ENCODE measurements at places on chromosomes 12 and 14.

DNA sequence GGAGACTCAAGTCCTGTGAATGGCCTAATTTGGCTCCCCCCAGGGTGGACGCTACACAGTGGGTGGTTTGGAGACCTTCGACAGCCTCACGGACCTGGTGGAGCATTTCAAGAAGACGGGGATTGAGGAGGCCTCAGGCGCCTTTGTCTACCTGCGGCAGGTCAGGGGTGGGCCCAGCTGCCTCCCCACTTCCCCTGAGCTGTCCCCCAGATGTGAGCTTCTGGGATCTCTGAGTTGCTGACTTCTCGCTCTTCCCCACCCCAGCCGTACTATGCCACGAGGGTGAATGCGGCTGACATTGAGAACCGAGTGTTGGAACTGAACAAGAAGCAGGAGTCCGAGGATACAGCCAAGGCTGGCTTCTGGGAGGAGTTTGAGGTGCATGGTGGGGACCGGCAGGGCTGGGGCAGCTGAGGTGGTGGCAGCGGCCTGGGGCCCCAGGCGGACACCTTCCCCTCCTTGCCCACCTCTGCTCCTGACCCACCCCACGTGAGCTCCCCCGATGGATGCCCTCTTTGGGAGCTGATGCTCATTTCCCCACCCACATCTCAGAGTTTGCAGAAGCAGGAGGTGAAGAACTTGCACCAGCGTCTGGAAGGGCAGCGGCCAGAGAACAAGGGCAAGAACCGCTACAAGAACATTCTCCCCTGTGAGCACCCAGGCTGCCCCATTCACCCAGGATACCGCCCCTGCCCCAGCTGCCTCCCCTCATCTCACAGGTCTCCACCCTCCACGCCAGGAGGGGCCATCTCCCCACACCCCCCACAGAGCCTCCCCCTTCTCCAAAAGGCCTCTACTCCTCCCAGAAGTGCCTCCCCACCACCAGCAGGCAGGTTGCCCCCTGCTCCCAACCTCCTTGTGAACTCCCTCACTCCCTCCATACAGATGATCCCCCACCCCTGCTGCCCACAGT lies 4.2 kb downstream of the PTPN6 start:
- DNase-seq: no peak

- no peak for DNase-seq
Observed at GRCh38 chr14:69982886-69983285, 103.7 kb downstream of the SMOC1 start.

- DNase-seq: no peak
Observed at GRCh38 chr12:26712892-26713291, 120.1 kb downstream of the ITPR2 start.

GRCh38 chr12:42982828-42983227 lies 393.3 kb upstream of the PRICKLE1 start:
- no peak for DNase-seq

DNA sequence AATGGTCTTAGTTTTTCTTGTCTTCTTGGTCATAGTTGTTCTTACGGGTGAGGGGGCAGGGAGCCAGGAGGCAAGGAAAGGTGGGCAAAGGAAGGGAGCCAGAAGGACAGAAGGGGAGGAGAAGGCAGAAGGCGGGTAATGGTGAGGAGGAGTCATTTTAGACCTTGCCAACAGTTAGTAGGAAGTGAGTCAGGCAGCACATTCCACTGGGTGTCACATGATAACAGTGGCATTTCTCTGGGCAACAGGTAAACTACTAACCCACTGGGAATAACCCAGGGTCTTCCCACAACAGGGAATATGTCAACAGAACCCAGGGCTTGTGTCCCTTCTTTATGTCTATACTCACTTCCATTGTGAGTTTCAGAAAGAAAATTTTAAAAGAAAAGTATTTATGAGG lies 127.6 kb downstream of the SLC8A3 start:
- peak; percentile 75 for DNase-seq

DNA sequence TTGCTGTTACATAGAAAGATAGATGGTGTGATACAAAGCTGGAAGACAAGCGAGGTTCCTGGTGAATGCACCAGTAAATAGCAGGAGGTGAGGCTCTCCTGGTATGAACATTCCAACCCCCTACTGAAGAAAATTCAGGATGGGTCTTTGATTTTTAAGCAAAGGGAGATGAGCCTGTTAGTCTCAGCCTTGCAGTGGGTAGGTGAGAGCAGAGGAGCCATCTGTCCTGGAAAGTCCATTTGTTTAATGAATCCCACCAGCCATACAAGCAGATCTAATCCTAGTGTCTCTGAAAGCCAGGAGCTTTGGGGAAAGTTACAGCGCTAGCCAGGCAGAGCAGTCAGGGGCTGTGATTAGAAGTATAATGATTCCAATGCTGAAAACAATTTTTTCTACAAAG lies 234.8 kb upstream of the FOXN3 start:
- DNase-seq: no peak

- DNase-seq: no peak
Observed at GRCh38 chr14:67938071-67938470, 118.5 kb downstream of the RAD51B start.

DNA sequence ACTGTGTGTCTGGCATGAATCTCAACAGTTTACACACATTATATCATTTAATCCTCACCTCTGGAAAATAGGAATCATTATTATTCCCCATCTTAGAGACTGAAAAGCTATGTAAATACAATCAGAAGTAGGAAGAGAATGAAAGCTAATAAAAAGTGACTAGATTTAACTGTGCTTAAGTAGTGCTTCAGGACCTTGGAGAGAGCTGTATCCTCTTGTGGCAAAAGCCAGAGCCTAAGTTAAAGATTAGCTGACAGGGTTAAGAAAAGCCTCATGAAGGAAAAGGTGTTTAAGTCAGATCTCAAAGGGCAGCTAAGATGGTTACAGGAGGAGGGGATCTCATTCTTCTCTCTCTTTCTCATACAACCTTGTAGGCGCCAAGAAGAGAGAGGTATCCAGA lies 65.3 kb upstream of the TMEM233 start:
- DNase-seq: peak; percentile 26

DNA sequence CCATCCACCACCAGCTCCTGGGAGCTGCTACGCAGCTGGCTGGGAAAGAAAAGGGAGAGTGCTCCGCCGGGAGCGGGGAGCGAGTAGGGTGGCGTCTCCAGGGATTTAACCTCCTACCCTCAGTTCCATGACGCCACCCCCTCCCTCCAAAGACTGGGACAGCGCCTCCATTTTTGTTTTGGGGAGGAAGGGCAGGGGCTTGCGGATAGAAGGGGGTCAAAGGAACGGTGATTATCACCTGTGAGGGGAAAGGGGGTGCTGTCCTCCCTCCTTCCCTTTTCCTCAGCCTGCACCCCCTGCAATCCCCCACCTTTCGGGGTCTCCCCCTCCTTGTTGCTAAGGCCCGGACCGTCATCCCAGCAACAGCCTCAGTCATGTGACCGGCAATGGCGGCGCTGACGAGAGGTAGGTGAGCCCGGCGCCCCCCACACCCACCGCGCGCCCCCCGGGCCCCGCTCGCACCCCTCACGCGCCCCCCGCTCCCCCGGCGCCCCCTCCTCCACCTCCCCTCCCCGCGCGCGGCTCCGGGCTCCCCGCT lies at the start of gene DTX3:
TSS of gene DTX3 (plus strand) at position 371 of the 538 bp plus-strand sequence. CDS start 1,694 bp downstream, outside the sequence.
- no peak for DNase-seq

GRCh38 chr14:101839661-101840060 lies 78.2 kb downstream of the PPP2R5C start:
- DNase-seq: no peak

- DNase-seq: peak; percentile 36
Observed at GRCh38 chr14:69695322-69696203, 71.4 kb upstream of the SRSF5 start.

GRCh38 chr12:123000578-123000977 lies 20.1 kb downstream of the ARL6IP4 start:
- DNase-seq: no peak

GRCh38 chr12:122610911-122611310 lies 83.9 kb downstream of the KNTC1 start:
- peak; percentile 88 for DNase-seq

DNA sequence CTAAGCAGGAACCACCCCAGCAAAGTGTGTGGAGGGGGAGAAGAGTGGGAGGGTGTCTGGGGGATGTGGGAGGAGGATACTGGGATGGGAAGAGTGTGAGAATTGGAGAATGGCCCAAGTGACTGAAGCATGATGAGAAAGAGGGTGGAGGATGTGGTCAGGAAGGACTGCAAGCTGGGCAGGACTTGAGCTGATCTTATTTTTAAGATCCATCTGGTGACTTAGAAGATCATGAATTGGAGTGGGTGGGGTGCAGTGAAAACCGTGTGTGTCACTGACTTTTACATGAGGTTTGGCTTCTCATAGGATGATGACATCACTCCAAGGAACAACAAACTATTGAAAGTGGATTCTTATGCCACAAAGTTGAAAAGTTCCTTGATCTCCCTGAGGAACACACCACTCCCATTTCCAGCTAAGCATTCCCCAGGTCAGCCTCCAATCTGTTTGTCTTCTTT lies 287.5 kb downstream of the GALC start:
- DNase-seq: no peak

GRCh38 chr14:51167587-51168214 lies 72.3 kb upstream of the TMX1 start:
- no peak for DNase-seq

DNA sequence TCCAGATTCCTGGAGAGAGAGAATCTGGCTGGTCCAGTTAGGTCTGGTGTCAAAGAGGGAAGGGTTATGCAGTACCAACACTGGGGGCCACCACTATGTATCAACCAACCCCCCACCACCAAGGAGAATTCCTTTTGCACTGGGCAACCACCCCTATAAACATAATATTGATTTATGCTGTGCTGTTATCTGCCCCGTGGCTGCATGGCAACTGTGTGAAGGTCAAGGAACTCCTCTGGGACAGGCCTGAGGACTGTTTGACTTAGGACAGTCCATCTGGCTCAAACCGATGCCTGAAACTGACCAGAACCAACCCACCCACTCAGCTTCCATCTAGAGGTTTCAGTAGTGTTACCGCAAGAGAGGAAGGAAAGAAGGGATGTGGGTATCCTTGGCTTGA lies 20.5 kb downstream of the PLEKHH1 start:
- DNase-seq: no peak

- DNase-seq: no peak
Observed at GRCh38 chr12:77392467-77393088, 327.2 kb upstream of the E2F7 start.

DNA sequence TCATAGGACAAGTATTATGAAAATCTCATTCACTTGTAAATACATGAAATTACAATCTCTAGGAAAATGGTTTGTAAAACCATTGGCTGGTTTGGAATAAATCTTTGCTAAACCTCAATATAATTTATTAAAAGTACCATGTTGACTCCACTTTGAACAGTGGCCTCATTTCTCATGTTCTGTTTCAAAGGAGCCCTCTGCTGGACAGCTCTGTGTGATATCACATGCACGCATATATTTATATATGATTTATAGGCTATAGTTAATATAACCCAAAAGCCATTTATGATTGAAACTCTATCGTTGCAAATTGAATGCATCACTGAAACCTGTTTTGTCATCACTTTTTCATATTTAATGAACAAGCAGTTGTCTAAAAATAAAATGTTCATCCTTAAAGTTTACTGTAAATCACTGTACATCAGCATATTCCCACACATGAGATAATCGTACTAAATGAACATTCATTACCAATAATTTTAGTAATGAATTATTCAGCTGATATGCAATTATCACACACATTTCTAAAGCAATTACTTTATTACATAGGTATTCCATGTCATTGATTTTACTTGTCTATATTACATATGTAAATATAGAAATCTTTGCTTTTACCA lies 493.8 kb downstream of the NPAS3 start:
- DNase-seq: peak; percentile 54

- DNase-seq: no peak
Observed at GRCh38 chr12:127194176-127194575, 1072.8 kb upstream of the TMEM132C start.

- DNase-seq: no peak
Observed at GRCh38 chr12:91256411-91256810, 73.8 kb upstream of the DCN start.

DNA sequence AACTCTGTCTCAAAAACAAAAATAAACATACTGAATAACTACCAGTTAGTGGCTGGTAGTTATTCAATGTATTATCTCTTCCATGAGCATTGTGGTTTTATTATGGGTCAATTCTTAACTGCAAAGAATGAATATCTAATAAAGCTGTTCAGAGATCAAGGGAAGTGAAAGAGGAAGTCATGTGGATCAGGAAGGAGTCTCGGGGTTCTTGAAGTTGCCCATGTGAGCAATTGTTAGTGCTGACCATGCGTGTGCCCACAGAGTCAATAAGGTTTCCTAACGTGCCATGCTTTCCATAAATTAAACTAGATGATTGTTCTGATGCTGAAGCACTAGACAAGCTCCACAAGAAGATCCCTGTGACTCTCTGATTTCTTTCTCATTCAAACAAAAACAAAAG lies 136.5 kb upstream of the CPSF6 start:
- DNase-seq: no peak

DNA sequence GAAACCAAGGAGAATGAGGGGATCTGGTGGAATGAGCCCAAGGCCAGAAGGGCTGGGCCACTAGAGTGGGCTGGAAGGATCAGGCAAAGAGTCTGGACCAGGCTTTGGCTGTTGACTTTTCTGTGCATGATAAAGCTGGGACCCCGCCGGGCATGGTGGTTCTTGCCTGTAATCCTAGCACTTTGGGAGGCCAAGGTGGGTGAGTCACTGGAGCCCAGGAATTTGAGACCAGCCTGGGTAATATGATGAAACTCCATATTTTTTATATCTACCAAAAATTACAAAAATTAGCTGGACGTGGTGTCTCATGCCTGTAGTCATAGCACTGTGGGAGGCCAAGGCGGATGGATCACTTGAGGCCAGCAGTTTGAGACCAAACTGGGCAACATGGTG lies 393 bp upstream of the KLHL33 start:
- peak; percentile 60 for DNase-seq

- DNase-seq: no peak
Observed at GRCh38 chr12:120692524-120693033, 5.6 kb downstream of the MLEC start.

- DNase-seq: no peak
Observed at GRCh38 chr14:54692284-54692772, 125.4 kb downstream of the SAMD4A start.

GRCh38 chr14:72732022-72732780 lies 161.7 kb downstream of the DPF3 start:
- no peak for DNase-seq

DNA sequence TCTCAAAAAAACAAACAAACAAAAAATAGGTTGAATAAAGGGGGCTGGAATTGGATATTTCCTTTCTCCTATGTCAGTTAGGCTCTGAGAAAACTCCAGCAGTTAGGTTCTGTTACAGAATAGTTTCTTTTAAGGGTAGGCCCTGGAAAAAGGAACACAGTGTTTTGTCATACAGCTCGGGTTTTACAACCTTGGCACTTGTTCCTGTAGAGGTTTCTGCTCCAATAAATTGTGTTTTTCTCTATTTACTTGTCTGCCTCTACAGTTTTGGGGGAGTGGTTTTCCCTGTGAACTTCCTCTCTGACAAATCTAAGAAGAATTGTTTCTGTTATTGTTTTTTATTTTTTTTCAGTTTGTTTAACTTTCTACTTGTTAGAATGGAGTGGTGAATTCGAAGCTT lies 167.6 kb downstream of the ACSS3 start:
- no peak for DNase-seq

GRCh38 chr12:1702713-1703112 lies 11.8 kb downstream of the ADIPOR2 start:
- no peak for DNase-seq

GRCh38 chr14:93772263-93772662 lies 16.0 kb downstream of the PRIMA1 start:
- no peak for DNase-seq
